H7 (cell line): ENCODE measurements at places on chromosomes 5 and 9.

- no peak for DNase-seq
These were observed 159.1 kb downstream of the PAX5 start for GRCh38 chr9:36874921-36875320.

DNA sequence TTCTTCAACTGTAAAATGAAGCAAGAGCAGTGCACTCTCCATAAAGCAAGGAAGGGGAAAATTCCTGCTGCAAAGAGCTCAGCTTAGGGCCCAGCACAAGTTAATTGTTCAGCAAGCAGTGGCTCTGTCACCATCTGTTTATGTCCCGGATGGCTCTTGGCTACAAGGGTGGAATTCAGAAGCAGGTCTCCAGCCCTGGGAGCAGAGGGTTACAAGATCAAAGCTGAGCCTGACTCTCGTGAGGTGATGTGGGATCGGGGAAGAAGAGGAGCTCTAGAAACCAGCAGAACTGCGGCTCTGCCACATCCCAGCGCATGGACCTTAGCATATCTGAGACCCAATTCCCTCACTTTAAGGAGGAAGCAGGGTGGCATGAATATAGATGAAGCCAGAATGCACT is 25.2 kb upstream of the OLFM1 start:
- no peak for DNase-seq

DNA sequence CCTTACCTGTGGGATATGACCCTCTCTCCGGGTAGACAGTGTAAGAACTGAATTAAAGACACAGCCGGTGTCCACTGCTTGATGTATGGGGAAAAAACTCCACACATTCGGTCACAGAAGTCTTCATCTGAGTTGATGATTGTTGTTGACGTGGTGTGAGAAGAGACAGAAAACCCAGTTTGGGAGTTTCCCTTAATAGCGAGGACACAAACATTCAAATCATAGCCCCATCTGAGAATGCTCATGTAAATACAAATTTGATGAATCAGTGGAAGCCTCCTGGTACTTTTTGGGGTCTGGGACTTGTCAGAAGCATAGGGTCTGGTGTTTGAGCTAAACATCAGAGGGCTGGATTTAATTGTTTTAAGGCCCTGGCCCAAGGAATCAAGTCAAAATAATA is 11.0 kb downstream of the HAVCR1 start:
- no peak for DNase-seq

DNA sequence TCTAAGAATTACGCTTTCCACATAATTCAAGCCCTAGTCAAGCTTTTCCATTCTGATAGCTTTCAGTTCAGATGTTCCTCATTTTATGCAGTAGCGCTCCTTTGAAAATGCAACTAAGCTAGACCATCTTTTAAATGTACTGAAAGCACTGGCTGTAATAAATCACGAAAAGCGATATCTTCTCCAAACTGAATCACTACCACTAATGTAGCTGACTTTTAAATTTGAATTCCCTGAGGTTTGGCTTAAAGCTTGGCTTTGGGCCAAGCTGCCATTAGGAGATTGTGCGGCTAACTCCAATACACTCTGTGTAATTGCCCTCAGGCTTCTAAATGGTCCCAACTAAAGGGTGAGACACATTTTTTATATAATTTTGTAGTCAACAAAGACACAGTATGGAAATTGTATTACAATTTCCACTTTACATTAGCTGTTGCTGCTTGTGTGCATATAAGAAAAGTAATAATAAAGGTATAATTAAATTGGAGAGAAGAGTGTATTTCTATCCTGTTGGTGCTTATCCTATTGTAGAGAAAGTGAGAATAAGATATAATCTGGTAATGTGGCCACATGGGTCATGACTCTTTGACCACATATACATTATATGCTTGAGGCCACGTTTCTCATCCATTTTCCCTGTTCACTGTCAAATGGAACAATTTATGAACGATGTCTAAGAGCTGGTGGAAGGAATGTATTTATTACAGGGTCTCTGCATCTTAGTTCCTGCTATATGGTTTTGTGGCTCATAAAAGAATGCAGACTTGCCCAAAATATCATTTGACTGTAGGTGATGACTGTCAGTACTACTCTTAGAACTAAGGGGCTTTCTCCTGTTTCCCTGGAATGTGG is 118.7 kb upstream of the TAF11L2 start:
- no peak for DNase-seq

GRCh38 chr9:83966209-83966582 is 13.8 kb downstream of the HNRNPK start:
- no peak for DNase-seq

GRCh38 chr5:91707521-91707841 is 324.4 kb upstream of the ARRDC3 start:
- DNase-seq = no peak

DNA sequence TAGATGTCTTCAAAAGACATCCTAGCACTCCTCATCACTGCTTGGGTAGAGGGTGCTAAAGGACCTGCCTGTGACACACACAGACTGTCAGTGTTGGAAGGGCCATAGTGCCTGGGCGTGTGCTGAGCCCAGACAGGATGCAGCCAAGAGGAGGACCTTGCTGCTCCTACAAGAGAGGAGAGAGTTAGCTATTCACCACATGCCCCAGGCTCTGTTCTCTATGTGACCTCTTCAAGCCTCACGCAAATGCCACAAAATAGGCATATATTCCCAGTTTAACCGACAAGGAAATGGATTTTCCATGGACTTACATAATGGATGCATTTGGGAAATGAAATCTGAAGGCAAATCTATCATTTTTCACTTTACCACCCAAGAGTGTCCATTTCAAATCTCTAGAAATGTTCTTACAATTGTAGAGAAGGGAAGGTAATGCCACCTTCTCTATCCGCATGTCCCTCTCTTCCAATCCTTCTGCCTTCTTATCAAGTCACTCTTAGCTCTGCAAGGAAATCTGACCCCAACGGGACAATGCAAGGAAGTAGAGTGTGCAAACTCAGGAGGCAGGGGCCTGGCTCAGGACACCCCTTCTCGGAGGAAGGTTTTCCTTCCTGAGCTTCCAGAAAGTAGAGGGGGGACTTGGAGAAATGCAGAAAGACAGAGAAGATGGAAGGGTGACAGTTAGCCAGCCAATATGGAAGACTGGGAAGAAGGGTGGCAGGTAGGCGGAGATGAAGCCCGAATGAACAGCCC is 49.5 kb downstream of the TRIM32 start:
- DNase-seq = no peak

DNA sequence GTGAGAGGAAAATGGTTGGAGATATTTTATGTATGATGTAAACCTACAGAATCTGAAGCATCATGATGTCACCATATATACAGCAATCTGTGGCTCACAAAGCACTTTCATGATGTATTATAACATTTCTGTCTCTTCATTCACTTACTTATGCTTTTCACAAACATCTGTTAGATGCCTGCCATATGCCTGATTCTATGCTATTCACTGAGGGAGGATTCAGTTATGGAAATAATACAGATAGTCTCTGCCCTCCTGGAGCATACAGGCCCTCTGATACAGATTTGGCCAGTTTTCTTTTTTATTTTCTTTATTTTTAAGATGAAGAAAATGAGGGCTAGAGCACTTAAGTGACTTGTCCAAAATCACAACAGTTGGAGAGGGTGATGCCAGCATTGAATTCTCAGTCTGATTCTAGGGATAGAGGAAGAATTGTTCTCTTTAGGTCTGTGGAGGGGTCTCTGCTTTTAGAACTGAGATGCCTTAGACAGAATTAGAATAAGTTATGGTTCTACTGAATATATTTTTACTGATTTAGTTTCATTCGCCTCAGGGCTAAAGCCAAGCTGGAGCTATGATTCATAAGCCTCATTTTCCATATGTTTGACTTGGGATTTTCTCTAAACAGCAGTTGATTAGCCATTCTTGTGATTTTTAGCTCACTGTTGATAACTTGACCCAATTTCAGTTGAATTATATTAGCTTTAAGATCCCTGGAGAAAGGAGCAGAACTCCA is 636.4 kb downstream of the PRELID2 start:
- DNase-seq = no peak

GRCh38 chr5:14237317-14238086 is 94.4 kb downstream of the TRIO start:
- DNase-seq = no peak

- no peak for DNase-seq
These were observed 193.7 kb downstream of the ENC1 start for GRCh38 chr5:74446725-74447241.

DNA sequence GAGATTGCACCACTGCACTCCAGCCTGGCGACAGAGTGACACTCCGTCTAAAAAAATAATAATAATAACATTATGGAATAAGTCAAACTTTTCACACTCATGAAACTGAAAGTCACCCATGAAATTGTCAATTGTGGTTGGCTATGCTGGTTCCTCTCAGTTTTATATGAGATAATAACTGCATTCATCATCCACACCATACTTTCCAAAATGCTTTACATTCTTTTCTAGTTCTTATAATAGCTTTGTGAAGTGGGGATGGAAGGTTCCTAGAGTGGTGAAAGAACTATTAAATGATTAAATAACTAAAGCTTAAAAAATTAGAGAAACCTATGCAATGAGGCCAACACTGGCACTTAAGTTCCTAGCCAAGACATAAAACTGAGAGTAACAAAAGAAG is 12.6 kb upstream of the ASPN start:
- DNase-seq = no peak

DNA sequence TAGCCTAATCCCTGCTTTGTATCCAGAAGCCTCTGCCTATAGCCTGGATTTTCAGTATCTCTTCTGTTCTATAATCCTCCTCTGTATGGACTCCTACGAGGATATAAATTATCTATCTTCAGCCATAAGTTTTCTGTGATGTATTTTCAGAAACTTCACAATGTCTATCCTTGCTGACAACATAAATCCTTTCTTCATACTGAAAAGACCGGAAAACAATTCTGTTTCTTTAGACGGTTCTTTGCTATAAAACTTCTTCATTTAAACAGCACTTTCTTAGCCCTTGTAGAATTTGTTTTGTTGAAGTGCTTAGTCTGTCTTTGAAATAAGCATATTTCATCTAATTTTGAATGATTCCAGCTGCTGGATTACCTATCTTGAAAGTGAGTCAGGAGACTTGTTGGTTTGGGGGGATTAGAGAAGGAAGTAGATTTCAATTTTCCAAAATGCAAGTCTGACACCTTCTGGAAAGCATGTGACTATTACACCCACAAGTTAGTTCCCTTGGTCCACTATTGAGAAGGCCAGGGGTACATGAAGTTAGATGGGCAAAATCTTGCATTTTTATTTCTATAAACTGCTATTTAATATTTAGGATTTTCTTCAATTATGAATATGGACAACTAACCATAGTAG is 96.3 kb upstream of the RANBP3L start:
- DNase-seq = no peak
